ENCODE measurements at places on chromosomes 7 and 10.

- DNase-seq = no peak
These were observed 18.1 kb downstream of the STRA8 start for GRCh38 chr7:135251496-135252391.

DNA sequence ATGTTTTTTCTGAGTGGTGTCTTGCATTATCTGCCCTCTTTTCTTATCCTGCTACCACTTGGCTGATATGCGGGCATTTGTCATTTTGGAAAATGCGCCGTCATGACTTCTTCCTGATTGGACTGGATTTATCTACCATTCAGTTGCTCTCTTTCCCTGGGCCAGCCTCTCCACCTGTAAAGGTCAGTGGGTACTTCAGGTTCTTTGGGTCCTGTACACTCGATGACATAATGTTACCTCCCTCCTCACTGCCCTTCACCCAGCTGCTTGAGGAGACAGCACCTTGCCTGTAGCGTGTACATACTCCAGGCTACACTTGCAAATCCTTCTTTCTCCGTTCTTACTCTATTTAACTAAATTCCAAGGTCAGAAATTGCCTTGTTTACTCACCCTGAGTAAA is 83.7 kb downstream of the RBM33 start:
- DNase-seq = no peak

DNA sequence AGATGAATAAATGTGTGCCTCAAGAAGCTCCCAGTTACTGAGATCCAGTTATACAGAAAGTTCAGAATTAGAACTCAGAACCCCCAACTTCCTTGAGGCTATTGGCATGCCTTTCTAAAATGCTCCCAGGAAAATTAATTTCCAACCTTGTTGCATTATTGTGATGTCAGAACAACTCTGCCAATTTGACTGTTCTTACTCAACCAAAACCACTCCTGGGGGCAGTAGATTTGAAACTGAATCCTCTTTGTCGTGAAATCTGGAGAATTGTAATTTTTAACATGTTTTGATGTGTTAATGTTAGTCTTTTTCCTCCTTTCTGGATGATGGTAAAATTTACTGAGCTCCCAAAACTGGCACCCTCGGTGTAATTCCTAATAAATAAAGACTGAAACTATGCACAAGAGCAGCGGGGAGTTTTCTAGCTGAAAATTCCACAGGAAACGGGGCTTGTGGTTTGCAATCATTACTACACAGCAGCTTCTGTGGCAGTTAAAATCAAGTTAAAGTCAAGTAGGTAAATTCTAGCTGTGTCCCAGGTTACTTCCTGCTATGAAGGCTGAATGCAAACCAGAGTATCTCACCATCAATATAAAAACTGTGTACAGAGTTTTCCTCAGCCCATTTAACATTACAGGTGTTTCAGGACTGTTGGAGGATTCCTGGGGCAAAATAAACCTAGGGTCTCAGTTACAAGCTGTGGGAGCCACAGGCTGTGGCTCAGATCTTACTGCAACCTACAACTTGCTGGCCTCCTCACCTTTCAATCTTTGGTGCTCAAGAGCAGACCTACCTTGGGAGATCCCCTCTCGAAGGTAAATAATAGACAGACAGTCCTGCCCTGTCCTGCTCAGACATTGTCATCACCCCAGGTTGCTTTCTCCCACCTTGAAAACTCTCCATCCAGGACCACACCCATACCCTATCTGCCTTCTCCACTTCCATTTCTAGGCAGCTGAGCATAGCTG is 156.3 kb upstream of the KMT2E start:
- no peak for DNase-seq

GRCh38 chr10:50629495-50630122 is 5.9 kb upstream of the SGMS1 start:
- no peak for DNase-seq

GRCh38 chr10:12720217-12720981 is 281.1 kb downstream of the CCDC3 start:
- peak; percentile 94 for DNase-seq

GRCh38 chr10:104127411-104127810 is 5.4 kb downstream of the SFR1 start:
- no peak for DNase-seq

- DNase-seq = no peak
These were observed 137.1 kb upstream of the MDFIC start for GRCh38 chr7:114784746-114785145.

GRCh38 chr7:24851786-24852185 is 94.5 kb upstream of the GSDME start:
- DNase-seq = no peak

DNA sequence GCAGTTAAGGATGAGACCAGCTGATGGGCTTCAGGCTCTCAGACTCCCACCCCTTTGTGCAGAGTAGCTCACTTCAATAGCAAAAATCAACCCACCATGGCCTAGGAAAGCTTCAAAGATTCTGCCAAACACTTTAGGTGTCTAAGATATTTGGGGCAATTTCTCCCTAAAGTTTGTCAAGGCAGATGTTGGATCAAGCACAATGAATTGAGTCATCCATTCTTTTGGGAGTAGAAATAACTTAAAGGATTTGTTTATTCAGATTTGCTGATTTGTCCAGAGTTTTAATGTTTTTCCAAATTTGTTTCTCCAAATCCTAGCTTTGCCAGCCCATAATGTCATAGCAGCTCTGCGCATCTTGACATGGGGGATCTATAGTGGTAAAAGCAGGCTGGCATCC is 855.1 kb downstream of the LRMDA start:
- no peak for DNase-seq

GRCh38 chr7:158812684-158813083 is 16.6 kb downstream of the ESYT2 start:
- DNase-seq = no peak

GRCh38 chr10:28054228-28054860 is 55.5 kb upstream of the ODAD2 start:
- no peak for DNase-seq
